ENCODE measurements at places on chromosomes 4 and X.

DNA sequence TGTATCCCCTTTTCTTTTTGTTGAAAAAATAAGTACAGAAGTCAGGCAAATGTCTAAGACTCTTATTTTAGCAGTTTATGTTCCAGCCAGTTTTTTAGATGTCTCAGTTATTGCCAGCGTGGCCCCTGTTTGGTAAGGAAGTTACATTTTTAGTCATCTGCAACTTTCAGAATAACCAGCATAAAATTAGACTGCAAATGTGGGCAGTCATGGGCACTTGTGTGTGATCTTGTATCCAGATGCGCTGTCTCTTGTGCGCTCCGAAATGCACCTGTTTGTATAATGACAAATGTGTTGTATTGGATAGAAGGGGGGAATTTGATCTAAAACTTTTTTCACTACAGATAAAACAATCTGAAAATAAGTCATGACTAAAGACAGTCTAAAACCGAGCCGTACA lies 44.3 kb upstream of the CLCN4 start:
- no peak for DNase-seq

DNA sequence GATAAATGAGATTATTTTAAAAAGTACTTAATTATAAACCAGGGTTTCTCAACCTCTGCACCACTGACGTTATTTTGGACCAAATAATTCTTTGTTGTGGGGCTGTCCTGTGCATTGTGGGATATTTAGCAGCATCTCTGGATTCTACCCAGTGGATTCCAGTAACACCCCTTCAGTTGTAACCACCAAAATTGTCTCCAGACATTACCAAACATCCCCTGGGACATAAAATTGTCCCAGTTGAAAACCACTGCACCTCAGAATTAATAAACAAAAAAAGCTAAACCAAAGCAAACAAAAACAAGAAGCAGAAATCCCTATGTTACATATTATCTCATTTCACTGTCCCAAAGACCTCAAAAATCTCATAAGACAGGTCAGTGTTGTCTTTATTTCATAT lies 54.2 kb upstream of the GIMD1 start:
- DNase-seq, result no peak

- no peak for DNase-seq
Observed at GRCh38 chrX:129790808-129791207, 11.1 kb downstream of the SASH3 start.

GRCh38 chr4:185283723-185284122 lies 74.3 kb downstream of the SNX25 start:
- DNase-seq, result no peak

DNA sequence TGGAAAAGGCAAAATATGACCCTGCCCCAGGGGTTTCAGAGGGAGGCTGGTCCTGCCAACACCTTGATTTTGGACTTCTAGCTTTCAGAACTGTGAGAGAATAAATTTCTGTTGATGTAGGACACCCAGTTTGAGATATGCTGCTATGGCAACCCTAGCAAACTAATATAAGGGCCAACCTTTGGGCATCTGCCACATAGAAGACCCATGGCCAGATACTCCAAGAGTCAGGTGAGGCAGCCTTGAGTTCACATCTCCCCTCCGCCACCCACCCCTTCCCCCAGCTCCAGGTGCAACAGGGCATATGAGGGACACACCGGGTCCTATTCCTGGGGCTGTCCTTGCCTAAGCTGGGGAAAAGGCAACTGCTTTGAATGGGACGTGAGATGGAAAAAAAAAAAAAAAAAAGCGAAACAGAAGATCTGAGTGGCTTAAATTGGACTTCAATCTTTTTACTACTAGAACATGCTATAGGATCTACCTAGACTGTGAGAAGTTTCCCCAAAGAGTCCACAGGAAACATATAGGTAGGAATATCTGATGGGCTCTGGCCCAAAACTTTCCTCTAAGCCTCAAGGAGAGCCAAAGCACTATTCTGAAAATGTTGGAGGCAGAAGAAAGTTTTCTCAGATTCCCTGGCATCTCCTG lies 56.5 kb upstream of the PROM1 start:
- no peak for DNase-seq

GRCh38 chr4:24089851-24090534 lies 200.1 kb upstream of the PPARGC1A start:
- no peak for DNase-seq

GRCh38 chr4:122309988-122310626 lies 68.7 kb upstream of the ADAD1 start:
- DNase-seq, result no peak

GRCh38 chrX:109327251-109327650 lies 154.6 kb downstream of the GUCY2F start:
- no peak for DNase-seq

GRCh38 chrX:145609951-145610511 lies 207.6 kb upstream of the SLITRK2 start:
- DNase-seq, result no peak

GRCh38 chr4:52197306-52197705 lies 146.2 kb downstream of the SPATA18 start:
- no peak for DNase-seq

GRCh38 chr4:70505151-70505748 lies 13.1 kb upstream of the AMTN start:
- peak; percentile 64 for DNase-seq

DNA sequence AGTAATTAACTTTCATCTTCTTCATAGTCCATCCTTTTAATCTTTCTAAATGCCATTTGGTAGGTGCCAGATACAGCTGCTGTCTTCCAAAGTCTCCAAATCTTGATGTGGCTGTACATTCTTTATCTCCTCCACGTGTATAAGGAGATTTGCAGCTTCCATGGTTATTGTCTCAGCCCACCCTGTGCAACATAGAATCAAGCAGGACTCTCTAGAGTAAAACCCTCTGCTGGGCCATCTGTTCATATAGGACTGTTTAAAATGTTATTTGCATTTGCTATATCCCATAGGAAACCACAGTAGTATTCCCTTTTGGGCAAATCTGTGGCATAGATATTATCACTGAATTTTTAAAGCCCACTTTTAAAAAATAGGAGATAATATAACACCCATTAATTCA lies 527.2 kb upstream of the EPHA5 start:
- no peak for DNase-seq
